GM23248 (cell line): ENCODE measurements at places on chromosomes 13 and 19.
A peak's percentile ranks its signal among the peaks of the same experiment; 100 is the strongest.

GRCh38 chr13:52405767-52406494 is at the start of gene THSD1:
TSS of gene THSD1 (minus strand) at chr13:52406172. CDS start at chr13:52402600, 3,572 bp downstream.
- peak; percentile 73 for DNase-seq

DNA sequence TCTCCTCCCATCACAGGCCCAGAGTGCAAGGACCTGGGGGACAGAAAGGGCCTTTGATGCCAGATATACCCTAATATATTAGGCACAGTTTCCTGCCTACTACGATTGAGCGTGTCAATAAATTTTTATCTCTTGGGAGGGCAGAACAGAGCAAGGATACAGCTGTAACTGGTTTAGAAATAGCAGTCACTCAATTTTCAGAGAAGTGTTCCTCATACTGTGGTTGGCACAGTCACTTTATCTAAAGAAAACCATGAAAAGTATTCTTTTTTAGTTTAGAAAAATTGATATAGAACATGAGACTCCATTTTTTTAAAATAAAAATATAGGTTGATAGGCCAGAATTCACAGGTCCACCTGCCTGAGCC is 460 bp upstream of the ZNF155 start:
- no peak for DNase-seq

DNA sequence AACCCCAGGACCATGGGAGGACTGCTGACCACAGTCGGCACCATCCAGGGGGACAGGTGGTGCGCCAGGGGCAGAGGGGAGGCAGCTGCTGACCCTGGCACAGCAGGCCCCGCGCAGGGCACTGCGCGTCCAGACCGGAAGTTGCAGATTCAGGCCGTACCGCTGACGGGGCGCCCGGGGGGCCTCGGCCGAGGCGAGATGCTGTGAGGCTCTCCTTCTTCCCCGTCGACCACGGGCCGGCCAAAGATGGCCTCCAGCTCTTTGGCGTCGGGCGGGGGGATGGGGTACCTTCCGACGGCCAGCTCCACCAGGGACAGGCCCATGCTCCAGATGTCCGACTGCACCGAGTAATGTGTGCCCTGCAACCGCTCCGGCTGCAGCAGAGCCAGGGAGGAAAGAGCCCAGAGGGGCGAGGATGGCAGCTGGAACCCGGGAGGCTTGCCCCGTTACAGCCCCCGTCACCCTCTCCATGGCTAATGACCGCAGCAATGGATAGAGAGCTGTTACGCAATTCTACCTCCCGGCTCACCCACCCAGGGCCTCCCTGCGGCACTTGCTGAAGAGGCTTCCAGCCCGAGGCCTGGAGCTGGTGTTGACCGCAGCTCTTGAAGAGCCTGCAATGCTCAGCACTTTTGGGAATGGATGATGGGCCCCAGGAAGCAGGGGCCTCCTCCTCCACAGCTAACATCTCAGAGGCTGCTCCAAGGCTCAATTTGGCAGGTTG is 24.7 kb downstream of the MAP2K2 start:
- no peak for DNase-seq

- no peak for DNase-seq
Measured at GRCh38 chr19:11264452-11265176, 2.3 kb upstream of the DOCK6 start.

- no peak for DNase-seq
Measured at GRCh38 chr13:30755678-30756077, 20.3 kb downstream of the ALOX5AP start.

GRCh38 chr13:36214163-36214921 is at the start of gene SOHLH2:
TSS of gene SOHLH2 (minus strand) at chr13:36214556. CDS start at chr13:36214526, 30 bp downstream.
- no peak for DNase-seq

GRCh38 chr19:3880471-3881271 is at the start of gene ATCAY:
TSS of gene ATCAY (plus strand) at chr19:3880685. CDS start at chr19:3885768, 5,083 bp downstream.
- DNase-seq, result no peak

DNA sequence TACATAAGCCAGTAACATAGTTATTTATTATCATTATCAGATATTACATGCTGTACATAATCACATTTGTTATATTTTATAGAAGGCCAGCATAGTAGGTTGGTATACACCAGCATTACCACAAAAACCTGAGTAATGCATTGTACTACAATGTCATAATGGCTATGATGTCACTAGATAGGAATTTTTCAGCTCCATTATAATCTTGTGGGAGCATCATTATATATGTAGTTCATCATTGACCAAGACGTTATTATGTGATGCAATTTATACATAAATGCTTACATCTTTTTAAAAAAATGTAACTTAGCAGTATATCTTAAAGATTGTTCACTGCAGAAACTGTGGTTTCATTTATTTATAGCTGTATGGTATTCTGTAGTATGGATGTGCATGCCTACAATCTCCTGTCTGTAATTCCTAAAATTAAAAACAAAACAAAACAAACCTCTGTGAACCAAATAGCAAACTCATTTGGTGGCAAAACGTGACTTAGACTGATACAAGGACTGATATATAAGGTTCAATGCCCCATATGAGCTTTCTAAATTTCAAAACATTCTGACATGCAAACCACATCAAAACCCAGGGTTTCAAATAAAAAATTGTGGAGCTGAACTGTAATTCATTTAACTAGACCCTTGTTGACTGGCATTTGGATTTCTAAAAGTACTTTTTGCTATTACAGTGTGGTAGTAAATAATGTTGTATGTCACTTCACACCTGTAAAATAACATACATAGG is 250.9 kb downstream of the DLEU7 start:
- peak; percentile 88 for DNase-seq

- DNase-seq, result no peak
Measured at GRCh38 chr13:113860051-113860664, 3.7 kb downstream of the GAS6 start.

DNA sequence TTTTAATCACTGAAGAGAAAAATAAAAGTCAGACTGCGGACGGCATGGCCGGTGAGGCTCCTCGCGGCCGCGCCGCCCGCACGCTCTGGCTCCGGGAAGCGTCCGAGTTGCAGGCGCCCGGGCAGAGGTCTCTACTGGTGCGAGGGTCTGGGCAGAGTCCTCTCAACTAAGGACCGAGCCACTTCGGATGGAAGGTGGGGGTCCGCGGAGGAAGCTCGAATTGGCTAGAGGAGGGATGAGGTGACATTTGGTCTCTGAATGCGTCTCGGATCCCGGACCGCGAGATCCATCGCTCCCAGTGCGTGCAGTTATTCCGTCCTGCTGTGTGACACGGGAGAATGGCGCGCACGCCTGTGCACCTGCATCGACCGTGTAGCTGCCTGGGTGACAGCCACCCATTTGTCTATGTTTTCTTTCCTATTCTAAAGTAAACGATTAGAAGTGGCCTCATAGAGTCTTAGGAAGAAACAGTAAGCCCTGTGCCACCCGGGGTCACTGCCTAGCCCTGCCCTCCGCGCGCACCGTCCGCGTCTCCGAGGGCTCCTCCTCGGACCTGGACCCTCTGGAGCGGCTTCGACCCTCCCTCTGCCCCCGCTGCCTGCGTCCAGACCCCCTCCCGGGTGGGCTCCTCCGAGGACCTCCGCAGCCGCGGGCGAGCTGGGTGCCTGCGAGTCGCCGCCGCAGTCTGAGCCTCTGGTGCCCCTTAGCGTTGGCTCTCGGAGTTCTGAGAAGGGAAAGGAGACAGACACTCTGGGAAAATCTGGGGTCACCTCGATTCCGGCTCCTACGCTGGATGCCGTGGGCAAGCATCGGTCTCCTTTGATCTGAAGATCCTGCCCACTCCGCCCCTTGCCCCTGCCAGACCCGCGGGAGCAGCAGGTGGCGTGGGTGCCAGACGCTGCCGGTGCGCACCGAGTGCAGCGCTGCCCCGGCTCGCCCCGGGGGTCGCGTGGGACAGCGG is 347.4 kb downstream of the LIG4 start:
- peak; percentile 84 for DNase-seq

GRCh38 chr13:86299128-86299527 is 499.9 kb upstream of the SLITRK6 start:
- no peak for DNase-seq

DNA sequence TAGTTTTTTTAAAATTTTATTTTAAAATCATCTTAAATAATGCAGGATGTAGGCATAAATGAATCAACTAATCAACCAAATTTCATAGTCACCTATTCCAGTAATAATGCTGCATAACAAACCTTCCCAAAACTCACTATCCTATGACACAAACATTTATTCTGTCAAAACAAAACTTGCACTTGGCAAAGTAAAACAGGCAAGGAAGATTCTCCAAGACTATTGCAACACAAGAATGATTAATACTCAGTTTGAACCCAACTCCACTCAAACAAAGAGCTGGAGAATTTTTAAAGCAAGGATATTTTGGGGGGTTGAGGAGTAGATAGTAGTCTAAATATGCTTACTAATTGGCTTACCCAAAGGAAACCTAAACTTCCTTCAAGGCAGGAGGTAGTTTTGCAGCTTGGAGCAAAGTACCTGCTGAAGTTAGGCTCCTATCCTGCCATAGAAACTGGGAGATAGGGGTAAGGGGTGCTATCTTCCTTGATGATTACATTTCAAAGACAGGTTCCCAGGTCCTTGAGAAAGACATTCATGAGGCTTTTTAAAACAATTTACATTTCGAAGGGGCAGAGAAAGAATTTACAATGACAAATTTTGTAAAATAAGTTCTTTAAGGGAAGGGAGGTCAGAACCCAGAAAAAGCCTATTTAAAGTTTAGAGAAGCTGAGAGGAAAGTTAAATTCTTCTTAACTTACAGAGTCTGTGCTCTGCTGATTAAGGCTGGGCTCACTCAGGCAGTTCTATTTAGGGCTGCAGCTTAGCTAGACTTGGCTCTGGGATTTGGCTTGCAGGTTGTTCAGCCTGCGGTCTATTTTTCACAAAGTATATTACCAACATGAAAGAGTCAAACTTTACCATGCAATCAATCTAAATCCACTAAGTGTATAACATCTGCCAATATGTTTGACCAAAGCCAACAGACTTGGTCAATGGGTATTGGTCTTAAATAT is 549.0 kb downstream of the KCTD12 start:
- DNase-seq, result no peak

DNA sequence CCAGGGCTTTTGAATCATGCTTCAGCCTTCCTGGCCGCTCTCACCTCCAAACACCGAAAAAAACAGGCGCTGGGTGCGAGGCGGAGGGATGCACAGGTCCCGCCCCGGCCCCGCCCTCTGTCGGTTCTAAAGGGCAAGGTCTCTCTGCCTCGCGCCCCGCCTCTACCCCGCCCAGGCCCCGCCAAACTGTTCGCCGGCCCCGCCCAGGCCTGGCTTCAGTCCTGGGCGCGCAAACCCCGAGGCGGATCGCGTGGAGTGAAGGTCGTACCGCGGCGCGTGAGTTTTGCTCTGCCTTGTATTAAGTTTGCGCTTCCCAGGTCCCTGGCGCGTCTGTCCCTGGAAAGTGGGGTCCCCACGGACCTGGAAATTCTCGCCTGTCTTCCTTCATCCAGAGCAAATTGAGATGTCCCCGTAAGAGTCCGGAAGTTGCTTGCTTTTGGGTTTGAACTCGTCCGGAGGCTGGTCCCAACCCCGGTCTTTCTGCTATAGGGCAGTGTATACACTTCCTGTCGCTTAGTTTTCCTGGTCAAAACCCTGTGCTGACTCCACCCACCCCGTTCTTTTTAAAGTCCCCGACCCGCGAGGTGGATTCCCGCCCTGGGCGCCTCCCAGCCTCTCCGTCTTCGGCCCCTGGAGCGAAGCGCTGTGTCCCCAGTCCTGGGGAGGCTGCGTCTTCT is 8.4 kb downstream of the ZNF808 start:
- peak; percentile 94 for DNase-seq

- DNase-seq, result no peak
Measured at GRCh38 chr19:27986299-27986698, 1226.7 kb downstream of the UQCRFS1 start.
